ENCODE measurements at places on chromosomes 6 and 20. TPM values are rescaled to one million over a fixed set of nuclear protein-coding genes. Genes with fewer than 3 reads are reported as not detected.

DNA sequence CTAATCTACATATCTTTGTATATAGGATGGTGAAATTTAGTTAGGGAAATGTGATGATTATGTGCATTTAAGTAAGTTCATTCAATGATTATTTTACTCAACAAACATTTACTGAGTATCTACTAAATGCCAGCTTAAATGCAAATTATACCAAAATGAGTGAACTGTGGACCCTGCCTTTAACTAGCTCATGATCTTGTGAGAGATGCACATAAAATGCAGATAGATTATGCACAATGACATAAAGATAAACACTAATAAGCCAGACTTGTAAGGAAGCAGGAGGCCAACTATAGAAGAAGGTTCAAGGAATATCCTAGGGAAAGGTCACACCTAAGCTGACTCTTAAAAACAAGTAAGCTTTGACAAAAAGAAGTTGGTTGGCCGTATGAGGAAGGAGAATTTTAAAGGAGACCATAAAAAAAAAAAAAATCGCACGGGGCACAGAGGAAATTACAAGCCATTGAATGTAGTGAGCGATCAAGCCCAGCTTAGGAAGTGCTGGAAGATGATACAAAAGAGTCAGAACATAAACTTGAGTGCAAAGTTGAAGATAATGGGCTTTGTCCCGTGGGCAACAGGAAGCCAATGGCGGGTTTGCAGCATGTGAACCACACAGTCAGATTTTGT lies 107.9 kb downstream of the NRSN1 start:
- DNase-seq = no peak

SIRPB1 gene
- not detected for total RNA-seq

- no peak for DNase-seq
Observed at GRCh38 chr6:151649835-151650234, 156.0 kb downstream of the CCDC170 start.

STX11 gene
- total RNA-seq = 2.2 TPM

DNA sequence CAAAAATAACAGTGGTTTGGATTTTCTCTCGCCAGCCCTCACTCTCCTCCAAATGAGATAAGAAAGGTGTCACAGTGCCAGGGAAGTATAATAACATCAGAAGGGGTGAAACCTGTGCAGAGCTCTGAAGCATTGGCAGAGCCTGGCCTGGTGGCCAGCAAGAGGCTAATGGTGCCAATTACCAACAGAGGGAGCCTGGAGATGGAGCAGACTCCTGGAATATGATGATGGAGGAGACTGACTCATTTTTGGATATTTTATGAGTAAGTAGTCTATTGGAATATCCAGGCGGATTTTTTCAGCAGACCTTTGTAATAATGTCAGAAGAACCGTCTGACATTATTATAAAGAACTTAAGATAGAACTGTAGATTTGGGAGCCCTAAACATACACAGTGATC lies 442.6 kb upstream of the MARCKS start:
- DNase-seq = peak; percentile 54

DNA sequence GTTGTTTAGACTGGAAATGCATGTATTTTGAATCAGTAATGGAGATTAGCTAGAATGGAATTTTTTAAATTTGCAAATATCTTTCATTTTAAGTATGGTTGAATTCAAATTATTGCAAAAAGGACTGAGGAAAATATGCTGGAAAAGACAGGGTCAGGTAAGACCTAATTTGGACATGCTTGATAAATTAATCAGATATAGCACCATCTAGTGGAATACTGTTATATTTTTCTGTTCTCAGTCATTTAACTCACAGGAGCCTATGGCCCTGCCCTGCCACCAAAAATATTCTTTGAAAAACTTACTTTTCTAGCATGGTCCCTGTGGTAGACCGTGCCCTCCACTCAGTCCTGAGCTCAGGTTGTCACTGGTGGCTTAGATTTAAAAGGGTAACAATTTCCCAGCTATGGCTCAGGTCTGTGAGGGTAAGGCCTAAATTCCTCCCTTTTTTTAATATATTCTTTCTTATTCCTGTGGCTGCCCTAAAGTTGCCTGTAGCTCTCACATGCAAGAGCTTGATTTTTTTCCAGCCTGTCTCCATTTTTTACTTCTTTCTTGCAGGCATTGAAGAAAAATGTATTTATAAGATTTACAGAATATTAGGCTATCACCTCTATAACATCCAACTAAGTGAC lies 25.3 kb upstream of the KIAA1586 start:
- DNase-seq = no peak

- DNase-seq = peak; percentile 28
Observed at GRCh38 chr6:131038597-131039344, 24.3 kb downstream of the EPB41L2 start.

GRCh38 chr6:35725081-35725708 lies 11.6 kb upstream of the ARMC12 start:
- DNase-seq = no peak

DNA sequence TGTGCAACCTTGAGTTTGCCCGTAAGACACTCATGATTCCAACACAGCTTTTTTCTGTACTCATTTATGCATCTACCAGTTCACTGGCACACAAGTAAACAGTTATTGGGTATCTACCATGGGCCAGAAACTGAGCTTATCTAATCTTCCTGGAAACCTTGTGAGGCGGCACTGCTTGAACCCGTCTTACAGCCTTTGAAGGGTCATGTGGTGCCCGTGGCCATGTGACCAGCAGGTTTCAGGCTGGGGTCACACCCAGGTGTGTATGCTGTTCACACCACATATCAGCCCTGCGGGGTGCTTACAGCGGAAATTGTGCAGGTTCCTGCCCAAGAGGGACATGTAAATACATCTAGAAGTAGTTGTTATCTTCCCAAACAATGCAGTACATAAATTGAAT lies 6.1 kb downstream of the THBD start:
- DNase-seq = peak; percentile 75

- no peak for DNase-seq
Observed at GRCh38 chr6:99080191-99080590, 132.4 kb upstream of the FBXL4 start.

RIPOR2 gene
- 19.3 TPM for total RNA-seq

SPDEF gene
- 129 TPM for total RNA-seq

DNA sequence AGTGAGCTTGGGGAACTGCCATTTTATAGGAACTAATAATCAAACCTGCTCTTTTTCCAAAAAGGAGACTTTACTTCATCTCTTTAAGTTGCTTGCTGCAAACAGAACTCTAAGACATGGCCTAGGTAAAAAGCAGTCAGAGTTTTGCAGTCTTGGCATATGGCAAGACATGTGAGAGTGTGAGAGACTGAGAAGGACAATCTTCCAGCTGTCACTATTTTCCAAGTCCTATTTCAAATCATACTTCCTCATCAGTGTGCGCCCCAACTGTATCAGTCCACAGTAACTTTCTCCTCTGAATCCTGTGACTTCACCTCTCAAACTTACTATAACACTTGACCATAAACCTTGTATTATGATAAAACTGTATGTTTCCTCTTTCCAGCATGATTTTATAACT lies 10.4 kb downstream of the CALHM6 start:
- DNase-seq = no peak

DNA sequence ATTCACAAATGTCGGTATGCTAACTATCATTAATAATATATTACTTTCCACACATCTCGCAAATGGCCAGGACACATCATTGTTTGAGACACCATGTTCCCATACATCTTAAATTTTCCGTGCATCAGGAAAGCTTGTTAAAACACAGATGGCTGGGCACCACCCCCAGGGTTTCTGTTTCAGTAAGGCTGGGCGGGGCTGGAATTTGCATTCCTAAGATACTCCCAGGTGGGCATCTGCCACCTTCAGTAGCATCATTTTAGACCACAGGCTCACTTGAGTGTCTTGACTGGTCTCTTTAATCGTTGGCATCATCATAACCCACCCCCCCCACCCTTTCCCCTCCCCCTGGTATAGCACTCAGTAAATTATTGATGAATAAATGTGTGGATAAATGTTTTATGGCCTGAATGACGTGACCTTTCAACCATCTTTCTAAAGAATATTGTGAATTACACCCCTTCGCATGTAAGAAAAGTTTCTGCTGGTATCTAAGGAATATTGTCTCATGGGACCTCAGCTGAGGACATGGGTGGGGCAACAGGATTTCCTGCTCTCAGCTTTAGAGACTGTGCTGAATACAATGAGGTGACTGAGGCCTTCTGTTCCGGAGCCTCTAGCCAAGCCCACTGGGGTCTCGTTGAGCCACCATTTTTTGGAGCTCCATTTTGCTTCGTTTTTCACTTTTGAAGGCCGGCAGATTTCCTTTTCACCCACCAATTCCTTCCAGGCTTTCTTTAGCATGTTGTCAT lies 124.1 kb upstream of the NEDD9 start:
- DNase-seq = no peak

All from stomach (tissue), 19 donors.